Dermis blood vessel endothelial cell (primary cell): ENCODE measurements at places on chromosomes 16 and 17. TPM values are rescaled to one million over a fixed set of nuclear protein-coding genes. Genes with fewer than 3 reads are reported as not detected.

Gene HS3ST2
- 0.09 TPM in 1 of 2 replicates, not detected in the other for total RNA-seq

Gene MGAT5B
- total RNA-seq, result 0.34 and 0.37 TPM in 2 replicates

Gene TBC1D3E
- not detected in 2 replicates for total RNA-seq

Gene SHISA9
- total RNA-seq, result 0.17 and 0.19 TPM in 2 replicates

Gene ACSM5
- 0.74 and 2.0 TPM in 2 replicates for total RNA-seq

Gene HOXB1
- not detected in 2 replicates for total RNA-seq

Gene CDH11
- total RNA-seq, result 4.9 and 20.0 TPM in 2 replicates

Gene ALOX12B
- not detected in 2 replicates for total RNA-seq
